Stimulated activated CD4-positive, alpha-beta T cell treated with anti-CD3 and anti-CD28 coated beads, Interleukin-2, amount 100 ng/mL, for 4 hours (primary cell): ENCODE measurements at places on chromosomes 5 and 9.

- no peak for DNase-seq
Measured at GRCh38 chr5:127802477-127802865, 99.3 kb downstream of the CCDC192 start.

DNA sequence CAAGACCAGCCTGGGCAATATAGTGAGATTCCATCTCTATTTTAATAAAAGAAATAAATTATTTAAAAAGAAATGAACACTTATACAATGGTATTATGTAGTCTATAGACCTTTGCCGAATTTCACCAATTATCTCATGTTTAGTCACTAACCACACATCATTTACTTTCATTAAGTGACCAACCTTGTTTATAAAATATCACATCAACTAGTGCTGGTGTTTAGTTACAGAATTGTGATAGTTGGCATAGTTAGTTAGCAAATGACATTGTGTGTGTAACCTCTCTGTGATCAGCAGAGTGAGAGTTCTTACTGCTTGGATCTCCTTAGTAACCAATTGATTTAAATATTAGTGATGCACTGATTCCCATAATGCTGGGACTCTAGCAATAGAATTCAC lies 71.8 kb downstream of the PRR16 start:
- no peak for DNase-seq

DNA sequence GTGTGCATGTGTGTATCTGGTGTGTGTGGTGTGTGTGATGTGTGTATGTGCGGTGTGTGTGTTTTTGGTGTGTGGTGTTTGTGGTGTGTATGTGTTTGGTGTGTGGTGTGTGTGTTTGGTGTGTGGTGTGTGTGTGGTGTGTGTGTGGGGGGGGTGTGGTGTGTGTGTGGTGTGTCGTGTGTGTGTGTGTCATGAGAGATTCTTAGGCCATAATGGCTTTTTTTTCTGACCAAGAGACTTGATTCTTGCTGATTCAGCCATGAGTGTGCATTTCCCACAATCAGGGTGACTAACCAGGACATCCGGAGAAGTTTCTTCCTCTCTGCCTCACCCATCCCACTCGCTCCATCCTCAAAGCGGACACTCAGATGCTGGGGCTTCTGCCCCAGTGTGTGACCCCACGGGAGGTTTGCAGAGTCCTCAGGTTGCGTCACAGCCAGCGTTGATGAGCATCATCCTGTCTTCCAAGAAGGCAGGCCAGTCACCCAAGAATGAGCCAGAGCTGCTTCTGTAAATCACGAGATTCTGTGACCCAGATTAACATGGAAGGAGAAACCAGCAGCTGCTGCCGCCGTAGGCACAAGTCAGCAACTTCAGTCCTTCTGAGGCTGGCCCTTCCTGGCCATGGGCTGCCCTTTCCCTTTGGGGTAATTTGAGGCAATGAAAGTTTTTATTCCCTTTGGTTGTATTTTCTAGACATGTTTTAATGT lies 12.5 kb upstream of the CTSL start:
- peak; percentile 36 for DNase-seq

DNA sequence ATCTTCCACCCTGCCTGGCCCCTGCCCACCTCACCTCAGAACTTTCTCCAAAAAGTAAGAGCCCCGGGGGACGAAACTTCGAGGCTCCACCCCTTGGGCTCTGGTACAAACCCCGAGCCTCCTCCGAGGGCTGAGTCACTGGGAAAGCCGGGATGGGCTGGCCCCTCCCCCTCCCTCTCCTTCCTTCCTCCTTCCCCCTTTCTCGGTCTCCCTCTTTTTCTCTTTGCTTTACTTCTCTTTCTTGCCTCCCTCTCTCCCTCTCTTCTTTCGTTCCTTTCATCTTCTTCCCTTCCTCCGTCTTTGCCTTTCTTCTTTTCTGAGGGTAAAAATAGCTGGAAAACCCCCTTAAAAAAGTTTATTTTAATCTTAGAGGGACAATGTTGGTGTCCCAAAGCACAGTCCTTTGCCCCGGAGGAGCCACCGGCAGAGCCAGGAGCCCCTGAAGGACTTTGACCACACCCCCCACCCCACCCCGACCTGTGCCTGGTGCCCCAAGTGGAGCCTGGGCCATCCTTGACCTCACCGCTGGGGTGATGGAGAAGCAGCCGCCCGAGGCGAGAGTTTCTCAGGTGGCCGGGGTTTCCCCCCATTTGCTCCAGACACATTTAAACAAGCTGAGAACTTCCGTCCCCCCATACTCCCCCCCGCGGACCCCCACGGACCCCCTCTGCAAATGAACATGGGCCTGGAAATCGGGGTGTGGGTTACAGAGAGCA lies 5.7 kb upstream of the NOTCH1 start:
- no peak for DNase-seq

- DNase-seq = no peak
Measured at GRCh38 chr9:70428781-70429180, 14.3 kb upstream of the KLF9 start.

GRCh38 chr9:87810679-87811178 lies 71.9 kb upstream of the SPATA31E1 start:
- DNase-seq = no peak
